ENCODE measurements at places on chromosomes 12 and 14.

- no peak for DNase-seq
These were observed 83.2 kb downstream of the ALG10B start for GRCh38 chr12:38399711-38400206.

DNA sequence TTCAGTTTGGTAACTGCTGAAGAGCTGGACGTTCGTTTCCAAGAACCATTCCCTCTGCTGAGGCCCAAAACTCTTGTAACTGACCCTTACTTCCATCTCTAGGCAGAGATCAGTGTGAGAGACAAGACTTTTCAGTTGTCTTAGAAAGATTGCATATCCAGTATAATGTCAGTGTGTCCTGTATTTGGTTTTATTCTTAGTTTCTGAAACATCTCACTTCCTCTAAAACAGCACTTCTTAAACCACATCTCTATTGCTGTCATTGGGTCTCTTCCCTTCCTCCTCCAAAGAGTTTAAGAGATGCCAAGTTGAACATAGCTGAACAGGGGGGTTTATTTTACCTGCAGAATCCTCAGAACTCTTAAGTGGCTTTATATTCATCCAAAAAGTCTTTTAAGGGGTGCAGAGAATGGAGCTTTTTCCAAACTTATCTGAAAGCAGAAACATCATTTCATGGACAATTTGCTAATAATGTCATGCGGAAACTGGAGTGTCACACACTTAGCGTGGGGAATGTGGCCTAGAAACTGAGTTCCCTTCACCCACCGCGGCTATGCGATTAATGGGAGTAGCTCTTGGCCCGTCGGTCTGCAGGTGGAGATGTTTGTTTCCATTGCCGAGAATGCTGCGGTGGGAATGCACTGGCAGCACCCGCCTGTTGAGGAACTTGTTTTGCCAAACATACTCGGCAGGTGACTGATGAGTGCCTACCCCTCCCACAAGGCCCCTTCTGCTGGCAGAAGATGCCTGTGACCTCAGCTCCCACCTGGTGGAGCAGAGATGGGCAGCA is 148.2 kb downstream of the ADGRD1 start:
- no peak for DNase-seq

- no peak for DNase-seq
These were observed 13.0 kb downstream of the ERG28 start for GRCh38 chr14:75647640-75648039.

DNA sequence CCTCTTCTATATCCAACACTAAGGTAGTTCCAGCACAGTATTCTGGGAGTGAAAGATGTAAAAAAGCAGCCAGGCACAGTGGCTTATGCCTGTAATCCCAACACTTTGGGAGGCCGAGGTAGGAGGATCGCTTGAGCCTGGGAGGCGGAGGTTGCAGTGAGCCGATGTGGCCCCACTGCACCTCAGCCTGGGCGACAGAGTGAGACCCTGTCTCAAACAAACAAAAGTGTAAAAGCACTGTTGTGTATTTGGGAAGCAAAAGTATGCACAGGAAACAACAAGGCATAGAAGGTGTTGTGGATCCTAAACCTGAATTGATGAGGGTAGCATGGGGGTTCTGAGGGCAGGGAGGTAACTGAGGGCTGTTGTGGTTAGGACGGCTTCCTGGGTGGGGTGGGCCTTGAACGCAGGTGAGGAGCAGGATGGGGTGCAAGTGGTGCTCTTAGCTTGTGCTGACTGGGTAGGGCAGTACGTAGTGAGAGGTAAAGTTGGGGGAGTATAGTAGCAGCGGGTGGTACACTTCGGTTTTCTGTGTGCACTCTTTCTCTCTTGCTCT is 64.2 kb downstream of the RASSF3 start:
- DNase-seq = peak; percentile 36

DNA sequence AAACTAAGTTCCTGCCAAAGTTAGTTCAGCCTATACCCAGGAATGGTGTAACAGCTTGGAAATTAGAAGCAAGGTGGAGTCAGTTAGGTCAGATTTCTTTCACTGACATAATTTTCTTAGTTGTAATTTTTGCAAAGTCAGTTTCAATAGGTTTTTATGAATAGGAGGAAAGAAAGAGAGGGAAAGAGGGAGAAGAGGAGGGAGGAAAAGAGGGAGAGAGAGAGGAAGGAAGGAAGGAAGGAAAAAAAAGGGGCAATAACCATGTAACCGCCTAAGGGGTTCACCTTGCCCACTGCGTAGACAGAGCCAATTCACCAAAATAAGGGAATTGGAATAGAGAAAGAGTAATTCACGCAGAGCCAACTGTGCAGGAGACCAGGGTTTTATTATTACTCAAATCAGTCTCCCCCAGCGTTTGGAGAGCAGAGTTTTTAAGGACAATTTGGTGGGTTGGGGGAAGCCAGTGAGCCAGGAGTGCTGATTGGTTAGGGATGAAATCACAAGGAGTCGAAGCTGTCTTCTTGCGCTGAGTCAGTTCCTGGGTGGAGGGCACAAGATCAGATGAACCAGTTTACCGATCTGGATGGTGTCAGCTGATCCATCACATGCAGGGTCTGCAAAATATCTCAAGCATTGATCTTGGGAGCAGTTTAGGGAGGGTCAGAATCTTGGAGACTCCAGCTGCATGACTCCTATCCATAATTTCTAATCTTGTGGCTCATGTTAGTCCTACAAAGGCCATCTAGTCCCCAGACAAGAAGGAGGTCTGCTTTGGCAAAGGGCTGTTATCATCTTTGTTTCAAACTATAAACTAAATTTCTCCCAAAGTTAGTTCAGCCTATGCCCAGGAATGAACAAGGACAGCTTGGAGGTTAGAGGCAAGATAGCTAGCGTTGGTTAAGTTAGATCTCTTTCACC is 126.0 kb upstream of the AMIGO2 start:
- DNase-seq = no peak

- DNase-seq = no peak
These were observed 210.8 kb upstream of the BTG1 start for GRCh38 chr12:92356425-92356824.

- no peak for DNase-seq
These were observed 207.8 kb downstream of the C12orf42 start for GRCh38 chr12:103288016-103288415.

- no peak for DNase-seq
These were observed 180.6 kb upstream of the EEA1 start for GRCh38 chr12:93109551-93110203.

DNA sequence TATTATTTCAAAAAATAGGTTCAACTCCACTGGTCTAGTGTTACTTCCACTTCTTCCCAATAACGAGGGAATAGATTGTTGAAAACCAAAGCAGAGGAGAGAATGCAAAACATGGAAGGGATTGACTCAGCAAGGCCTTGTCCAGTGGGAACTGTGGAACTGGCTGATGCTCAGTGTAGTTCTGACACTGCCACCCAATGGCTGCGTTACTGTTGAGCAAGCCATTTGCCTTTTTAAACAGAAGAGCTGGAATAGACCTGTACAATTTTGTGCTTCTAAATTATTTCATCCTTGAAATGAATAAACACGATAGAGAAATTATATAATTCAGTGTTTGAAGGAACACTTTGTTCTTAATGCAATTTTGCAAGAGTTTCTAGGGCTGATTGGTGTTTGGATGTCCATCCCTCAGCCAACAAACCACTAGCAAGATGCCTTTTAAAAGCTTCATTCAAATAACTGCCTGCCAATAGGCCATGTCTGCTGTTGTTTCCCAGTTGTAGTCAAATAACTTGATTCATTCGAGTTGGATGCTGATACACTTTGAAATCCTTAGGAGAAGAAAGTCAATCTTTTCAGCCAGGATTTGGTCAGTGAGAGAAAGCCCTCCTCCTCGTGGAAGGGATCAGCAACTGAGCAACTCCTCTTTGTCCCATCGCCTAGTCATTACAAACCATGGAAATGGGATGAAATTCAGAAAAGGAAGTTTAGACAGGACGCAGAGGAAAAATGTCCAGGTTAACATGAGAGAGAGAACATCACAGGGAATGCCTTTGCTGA is 7.3 kb upstream of the MGP start:
- DNase-seq = no peak

DNA sequence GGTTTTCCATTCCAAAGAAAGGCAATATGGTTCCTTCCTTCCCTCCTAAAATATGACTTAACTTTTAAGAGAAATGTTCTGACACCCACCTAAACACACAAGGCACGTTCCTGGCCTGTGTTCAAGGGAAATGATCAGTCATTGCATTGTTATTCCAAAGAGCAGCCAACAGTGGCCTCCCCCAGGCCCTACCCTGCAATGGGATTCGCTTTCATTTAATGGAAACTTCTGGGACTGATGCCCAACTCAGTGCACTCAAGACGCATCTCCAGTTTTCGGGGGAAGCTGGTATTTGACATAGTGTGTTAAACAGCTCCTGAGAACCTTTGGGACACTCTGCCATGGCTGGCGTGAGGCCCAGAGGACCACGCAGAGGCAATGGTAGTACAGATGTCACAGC is 65.9 kb downstream of the DDX51 start:
- no peak for DNase-seq

- DNase-seq = no peak
These were observed 56.4 kb downstream of the RASSF9 start for GRCh38 chr12:85779768-85780167.

DNA sequence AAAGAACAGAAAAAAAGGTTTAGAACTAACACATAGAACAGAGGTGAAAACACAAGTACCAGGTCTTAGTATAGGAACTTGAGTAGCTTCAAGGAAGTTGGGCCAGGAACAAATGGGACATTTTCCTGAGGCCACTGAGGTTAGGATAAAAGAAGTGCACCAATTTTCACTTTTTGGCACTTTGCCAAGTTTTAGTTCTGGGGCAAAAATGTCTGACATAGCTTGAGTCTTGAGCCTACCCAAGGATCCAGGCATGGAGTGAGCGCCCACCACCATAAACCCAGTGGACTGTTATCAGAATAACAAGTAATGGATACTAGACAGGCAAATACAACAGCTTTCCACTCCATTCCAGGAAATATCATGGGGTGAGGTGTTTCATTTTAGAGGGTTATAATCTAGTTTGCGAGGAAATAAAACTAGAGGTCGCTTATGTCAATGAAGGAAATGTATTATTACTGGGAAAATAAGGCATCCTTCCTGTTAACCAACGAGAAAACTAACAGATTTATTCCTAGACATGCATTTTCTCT is 199.7 kb upstream of the HMGA2 start:
- no peak for DNase-seq

DNA sequence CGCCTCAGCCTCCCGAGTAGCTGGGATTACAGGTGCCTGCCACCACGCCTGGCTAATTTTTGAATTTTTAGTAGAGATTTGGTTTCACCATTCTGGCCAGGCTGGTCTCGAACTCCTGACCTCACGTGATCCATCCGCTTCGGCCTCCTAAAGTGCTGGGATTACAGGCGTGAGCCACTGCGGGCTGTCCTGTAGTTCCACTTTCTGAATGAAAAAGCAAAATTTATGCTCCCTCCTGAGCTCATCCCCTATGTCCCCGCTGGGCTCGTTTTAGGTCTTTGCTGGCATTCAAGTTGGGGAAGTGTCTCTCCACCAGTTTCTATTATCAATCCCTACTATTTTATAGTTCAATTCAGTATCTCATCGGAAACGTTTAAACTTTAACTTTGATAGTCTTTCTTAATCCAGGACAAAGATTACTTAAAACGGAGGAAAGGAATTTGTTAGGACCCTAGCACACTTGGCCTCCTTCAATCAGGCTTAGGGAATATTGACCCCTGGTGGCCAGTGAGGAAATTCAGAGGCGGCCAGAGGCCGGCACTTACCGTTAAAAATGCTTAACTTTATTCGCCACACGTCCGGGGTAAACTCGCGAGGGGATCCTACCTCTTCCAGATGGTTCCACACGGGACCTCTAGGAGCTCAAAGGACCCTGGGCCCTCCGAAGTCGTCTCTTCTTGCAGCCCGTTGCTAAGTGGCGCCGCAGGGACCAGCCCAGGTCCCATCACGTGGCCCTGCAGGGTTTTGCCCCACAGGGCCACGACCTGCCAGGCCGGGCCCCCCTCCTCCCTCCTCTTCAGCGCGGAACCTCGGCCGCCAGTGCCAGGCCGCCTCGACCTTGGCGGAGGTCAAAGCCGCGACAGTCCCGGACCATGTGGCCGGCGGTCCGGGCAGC is 11.4 kb upstream of the DNAL1 start:
- DNase-seq = peak; percentile 26

- no peak for DNase-seq
These were observed 115.4 kb downstream of the KLHL28 start for GRCh38 chr14:44846232-44846824.

- no peak for DNase-seq
These were observed 52.5 kb downstream of the MRPL42 start for GRCh38 chr12:93519859-93520258.

- DNase-seq = no peak
These were observed 189.5 kb downstream of the PHLDA1 start for GRCh38 chr12:75842090-75842489.

GRCh38 chr14:92486881-92487280 is 26.7 kb upstream of the RIN3 start:
- DNase-seq = no peak

GRCh38 chr14:106831322-106831720 is 1304.9 kb downstream of the TMEM121 start:
- no peak for DNase-seq

DNA sequence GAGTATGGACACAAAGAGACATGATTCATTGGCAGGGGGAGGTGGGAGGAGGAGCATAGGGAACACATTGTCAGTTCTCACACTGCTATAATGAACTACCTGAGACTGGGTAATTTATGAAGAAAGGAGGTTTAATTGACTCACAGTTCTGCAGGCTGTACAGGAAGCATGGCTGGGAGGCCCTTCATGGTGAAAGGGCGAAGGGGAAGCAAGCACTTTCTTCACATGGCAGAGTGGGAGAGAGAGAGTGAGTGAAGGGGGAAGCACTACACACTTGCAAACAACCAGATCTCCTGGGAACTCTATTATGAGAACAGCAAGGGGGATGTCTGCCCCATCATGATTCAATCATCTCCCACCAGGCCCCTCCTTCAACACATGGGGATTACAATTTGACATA is 391.8 kb downstream of the BMP4 start:
- DNase-seq = no peak

DNA sequence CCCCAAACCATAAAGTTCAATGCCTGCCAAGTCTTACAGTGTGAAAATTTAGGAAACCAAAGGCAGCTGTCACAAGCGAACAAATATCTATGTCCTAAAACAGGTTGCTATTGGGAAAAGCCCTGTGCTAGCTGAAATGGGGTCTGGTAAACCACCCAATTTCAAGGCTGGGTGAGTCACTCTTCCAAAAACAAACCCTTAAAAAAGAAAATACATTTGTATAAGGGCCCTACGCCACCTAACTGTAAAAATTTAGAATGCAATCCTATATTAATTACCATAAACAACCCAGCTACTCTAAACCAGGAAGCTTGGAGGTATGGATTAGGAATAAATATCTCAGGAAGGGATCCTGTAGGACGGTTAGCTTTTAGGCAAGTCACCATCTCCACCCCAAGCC is 32.1 kb downstream of the PRMT8 start:
- DNase-seq = no peak

DNA sequence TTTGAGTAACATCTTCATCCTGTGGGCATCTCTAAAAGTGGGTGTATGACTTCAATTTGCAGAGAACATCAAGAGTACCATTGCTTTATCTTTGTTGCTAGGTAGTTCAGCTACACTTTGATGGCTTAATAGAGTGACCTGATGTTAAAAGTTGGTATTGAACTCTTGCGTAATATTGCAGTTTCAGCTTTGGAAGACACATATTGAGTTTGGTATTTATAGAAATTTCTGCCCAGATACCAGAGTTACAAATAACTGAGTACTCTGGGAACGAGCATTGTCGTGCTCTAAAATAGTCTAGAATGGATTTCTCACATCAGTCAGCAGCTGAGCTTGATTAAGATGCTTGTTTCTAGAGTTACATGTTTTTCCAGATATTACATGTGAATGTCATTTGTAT is 24.8 kb upstream of the AKAP5 start:
- DNase-seq = no peak

Measured in stimulated activated CD8-positive, alpha-beta memory T cell treated with anti-CD3 and anti-CD28 coated beads, Interleukin-2, amount 100 ng/mL, for 1 hour (primary cell).